Left lobe of liver (tissue), 2 donors: ENCODE measurements at places on chromosomes 3 and 15.
A peak's percentile ranks its signal among the peaks of the same experiment; 100 is the strongest.

- DNase-seq, result no peak
Observed at GRCh38 chr3:23738944-23739343, 66.8 kb upstream of the UBE2E1 start.

GRCh38 chr3:46102780-46103130 is 75.5 kb upstream of the XCR1 start:
- DNase-seq, result no peak

GRCh38 chr3:173737167-173737808 is 339.7 kb downstream of the NLGN1 start:
- no peak for DNase-seq

DNA sequence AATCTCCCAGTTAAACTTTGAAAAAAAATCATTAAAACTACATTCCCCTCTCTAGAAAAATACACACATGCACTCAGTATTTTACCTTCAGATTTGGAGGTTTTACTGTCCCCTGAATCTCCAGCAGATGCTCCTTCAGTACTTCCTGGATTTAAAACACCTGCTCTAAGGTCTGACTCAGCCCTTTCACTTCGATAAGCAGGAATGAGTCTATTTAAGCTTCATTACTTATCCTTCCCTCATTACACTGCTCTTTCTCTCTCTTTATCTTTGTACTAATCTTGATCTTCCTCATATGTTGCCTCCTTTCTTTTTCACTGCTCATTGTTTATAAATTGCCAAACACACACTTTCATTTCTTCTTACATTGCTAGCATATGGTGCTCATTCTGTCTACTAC is 443.9 kb downstream of the DIPK2A start:
- no peak for DNase-seq

GRCh38 chr3:153414982-153415381 is 253.0 kb downstream of the RAP2B start:
- no peak for DNase-seq

- DNase-seq, result no peak
Observed at GRCh38 chr3:69161587-69162307, 39.4 kb upstream of the LMOD3 start.

- no peak for DNase-seq
Observed at GRCh38 chr3:167067787-167068161, 312.3 kb downstream of the ZBBX start.

GRCh38 chr3:15929944-15930571 is 132.3 kb upstream of the ANKRD28 start:
- no peak for DNase-seq

- DNase-seq, result peak; percentile 35
Observed at GRCh38 chr15:41980654-41981323, 8.4 kb upstream of the EHD4 start.

- no peak for DNase-seq
Observed at GRCh38 chr15:78263907-78264303, 457 bp upstream of the DNAJA4 start.

- DNase-seq, result no peak
Observed at GRCh38 chr3:162391301-162391700, 894.7 kb downstream of the OTOL1 start.

DNA sequence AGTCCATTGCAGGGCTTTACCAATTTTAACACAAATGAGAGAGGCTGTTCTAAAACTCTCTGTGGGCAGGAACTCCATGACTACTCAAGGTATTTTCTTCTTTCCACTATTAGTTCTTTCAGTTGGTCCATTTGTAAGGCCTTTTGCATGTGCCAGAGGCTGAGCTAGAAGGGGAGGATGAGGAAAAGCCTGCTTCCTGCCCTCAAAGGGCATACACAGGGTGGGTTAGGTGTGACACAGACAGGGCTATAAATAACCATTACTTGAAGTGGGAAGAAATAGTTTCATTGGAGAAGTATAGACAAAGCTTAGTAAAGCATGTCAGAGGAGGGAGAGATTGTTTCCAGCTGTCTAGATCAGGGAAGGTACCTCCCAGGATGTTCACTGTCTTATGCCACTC is 52.1 kb upstream of the PRTG start:
- no peak for DNase-seq

- DNase-seq, result no peak
Observed at GRCh38 chr3:194472290-194472920, 14.4 kb downstream of the ATP13A3 start.

- no peak for DNase-seq
Observed at GRCh38 chr3:4045756-4046155, 246.5 kb downstream of the LRRN1 start.

DNA sequence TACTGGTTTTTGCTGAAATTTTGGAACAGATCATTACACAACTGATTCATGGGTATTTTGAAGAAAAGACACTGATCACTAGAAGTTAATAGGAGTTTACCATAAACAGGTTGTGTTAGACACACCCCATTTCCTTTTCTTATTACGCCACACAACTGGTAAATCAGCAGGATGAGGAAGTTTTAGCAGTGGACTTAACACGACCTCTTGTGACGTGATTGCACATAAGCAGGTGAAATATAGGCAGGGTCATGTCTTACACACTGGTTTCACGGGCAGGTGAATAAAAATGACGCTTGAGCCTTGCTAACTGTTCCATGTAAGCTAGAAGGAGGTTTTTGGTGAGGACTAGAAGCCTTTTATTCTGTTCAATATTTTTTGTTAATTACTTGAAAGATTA is 27.1 kb upstream of the TPRG1 start:
- DNase-seq, result no peak

GRCh38 chr15:59099162-59099685 is 5.7 kb upstream of the CCNB2 start:
- no peak for DNase-seq

DNA sequence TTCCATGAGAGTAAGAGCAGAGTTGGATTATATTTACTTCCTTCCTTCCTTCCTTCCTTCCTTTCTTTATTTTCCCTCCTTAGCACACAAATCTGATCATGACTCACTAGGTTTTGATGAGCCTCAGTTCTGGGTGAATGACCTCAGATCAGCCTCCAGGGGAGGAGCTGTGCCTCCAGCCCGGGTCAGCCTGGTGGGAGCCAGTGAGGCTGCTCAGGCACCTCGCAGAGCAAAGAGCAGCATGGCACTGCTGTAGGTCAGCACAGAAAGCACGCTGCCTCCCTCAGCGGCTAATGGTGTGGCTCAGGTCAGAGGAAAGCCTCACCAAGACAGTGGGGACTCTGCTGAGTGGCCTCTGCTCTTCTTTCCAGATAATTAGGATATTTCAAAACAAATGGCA is 108.5 kb downstream of the SYNPR start:
- DNase-seq, result no peak

DNA sequence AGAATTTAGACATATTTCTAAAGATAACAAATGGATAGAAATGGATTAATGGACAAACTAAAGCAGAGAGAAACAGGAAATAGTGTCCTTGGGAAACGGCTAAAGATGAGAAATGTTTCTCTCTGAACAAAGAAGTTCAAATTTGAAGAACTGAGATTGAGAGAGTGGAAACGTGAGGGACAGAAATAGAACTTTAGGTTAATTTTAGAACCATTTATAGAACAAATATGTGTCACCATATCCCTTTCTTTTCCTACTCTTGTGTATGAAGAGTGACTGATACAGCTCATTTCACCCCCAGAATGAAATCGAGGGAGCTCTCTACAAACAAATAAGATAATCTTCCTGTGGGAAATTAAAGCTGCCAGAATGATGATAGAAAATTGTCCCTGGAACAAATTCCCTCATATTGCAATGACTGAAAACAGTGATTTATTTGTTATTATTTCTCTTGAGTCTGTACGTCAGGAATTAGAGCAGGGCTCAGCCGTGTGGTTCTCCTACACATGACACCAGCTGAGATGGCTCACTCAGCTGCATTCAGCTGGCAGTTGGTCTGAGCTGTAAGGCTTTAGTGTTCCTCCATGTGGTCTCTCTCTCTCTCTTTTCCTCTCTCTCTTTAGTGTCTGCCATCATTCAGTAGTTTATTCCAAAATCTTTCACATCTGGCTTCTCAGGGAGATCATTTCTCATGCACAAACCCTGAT is 46.6 kb upstream of the ARPP21 start:
- DNase-seq, result no peak

DNA sequence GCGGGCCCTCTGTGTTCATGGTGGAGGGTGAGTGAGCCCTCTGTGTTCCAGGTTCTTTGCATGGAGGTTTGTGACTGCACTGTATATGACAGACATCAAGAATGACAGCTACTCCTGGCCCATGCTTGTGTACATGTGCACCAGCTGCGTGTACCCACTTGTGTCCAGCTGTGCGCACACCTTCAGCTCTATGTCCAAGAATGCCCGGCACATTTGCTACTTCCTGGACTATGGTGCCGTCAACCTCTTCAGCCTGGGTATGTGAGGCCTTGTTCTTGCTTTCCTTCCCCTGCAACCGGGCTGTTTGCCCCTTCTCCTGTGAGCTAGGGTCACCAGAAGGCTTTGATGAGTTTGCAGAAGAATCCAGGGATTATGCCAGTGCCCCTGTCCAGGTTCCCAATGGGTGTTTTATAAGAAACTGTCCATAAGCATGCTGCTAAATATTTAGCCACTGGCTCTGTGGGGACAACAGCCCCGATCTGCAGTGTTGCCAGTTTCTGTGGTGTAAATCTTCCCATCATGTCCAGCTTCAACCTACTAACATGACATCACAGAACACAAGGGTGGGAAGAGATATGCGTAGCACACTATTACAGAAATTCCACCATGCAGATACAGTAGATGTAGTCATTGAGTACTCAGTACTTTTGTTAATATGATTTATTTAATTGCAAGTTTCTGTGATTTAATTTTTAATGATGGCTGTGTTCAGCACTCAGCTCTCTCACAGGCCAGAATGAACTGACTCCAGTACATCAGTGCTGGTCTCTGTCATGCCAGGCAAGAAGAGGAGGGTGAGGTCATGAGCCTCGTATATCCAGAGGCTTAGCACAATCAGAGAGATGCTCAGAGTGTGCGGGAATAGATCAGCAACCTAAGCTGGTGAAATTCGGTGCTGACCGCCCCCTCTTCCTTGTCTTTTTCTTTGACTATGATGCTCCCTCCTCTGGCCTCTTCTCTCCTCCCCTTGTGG is 29.2 kb upstream of the KIF23 start:
- peak; percentile 11 for DNase-seq

- no peak for DNase-seq
Observed at GRCh38 chr3:171261487-171261886, 198.7 kb downstream of the TNIK start.

DNA sequence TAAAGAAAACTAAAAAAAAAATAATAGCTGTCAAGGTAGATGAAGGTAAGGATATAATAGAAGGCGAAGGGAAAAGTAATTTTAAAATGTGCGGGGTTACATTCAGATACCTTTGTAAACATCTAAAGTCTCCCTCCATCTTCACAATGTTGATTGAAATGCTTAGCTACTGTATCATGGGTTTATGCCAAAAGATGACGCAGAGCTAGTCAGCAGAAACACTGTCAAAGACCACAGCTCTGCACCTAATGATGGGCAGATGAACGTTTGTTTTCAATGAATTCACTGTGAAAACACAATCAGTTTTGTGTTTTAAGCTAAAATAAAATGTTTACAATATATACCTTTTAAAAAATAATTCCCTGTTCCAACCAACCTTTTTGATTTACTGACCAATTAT is 61.2 kb downstream of the RFTN1 start:
- no peak for DNase-seq

DNA sequence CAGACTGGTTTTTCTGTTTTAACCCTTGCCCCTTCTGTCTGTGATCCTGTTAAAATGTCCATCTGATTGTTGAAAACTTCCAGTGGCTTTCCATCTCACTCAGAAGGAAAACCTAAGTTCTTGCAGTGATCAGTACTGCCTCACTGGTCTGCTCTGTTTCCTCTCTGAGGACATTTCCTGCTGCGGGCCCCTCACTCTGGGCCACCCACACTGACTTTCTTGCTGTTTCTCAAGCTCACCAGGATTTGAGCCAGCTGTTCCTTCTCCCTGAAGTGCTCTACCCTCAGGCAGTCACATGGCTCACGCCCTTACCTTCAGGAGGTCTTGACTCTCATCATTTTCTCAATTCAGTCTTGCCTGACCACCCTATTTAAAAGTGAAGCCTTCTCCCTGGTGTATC is 1.8 kb downstream of the GRK7 start:
- DNase-seq, result no peak

- DNase-seq, result no peak
Observed at GRCh38 chr3:127035677-127036076, 52.8 kb downstream of the PLXNA1 start.

DNA sequence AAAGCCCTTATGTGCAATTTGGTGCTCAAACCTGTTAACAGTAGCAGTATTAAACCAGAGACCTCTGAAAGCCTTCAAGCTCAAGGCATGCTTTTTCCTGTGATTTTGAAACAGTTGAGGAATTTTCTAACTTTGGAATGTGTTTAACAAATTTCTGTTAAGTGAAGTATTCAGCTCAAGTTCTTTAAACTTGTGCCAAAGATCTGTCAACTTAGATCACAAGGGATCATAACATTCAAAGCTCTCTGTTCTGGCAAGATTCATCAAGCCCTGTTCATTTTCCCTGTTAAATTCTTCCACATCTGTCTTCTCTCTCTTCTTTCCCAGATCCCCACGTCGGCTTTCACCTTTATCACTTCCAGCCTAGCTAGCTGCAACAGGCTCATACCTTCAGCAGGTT is 28.8 kb upstream of the RYK start:
- no peak for DNase-seq

DNA sequence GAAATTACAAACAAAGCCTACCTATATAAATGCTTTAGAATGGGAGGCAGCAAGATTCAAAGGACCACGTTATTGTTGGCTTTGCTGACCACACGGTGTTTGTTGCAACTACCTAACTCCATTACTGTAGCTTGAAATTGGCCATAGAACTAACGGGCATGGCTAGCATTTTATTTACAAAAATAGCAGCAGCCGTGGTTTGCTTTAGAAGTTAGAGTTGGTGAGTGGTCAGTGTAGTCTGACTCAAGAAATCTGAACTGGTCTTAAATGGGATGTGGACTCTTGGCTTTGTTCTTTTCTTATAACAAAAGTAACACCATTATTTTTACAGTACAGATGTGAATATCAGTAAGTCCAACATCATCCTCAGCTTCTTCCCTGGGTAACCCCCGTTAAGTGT is 10.6 kb downstream of the ATP1B3 start:
- DNase-seq, result no peak

GRCh38 chr3:69695443-69695842 is 43.8 kb upstream of the MITF start:
- DNase-seq, result no peak

DNA sequence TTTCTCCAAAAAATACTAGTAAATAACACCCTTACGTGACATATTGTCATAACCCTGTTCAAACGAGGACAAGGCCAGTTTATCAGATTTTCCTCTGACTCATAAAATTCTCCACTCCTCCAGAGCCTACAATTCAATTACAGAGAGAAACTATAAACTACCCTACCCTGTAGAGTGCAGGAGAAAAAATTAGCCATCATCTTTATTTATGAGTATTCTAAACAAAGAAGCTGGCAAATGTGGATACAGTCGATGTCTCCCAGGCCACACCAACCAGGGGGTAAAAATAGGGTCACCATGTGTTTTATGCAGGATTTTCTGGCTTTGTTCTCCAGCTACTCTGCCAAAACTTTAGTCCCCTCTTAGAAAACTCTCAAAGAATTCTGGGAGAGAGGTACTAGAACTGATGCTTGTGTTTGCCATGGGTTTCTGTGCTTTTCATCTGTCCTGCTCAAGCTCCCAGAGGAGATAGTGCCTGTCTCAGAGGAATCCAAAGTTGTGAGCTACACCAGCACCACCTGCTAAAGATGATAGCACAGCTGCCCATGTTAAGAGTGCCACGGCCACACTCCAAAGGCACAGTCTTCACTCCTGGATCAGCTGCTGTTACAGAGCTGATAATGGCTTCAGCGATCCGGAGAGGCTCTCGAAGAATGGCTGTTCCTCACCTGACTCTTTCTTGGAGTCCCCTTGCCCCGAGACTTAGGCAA is 150.2 kb downstream of the IMPG2 start:
- DNase-seq, result no peak
